ENCODE measurements at places on chromosomes 4 and X. TPM values are rescaled to one million over a fixed set of nuclear protein-coding genes. Genes with fewer than 3 reads are reported as not detected.
A peak's percentile ranks its signal among the peaks of the same experiment; 100 is the strongest.

DNA sequence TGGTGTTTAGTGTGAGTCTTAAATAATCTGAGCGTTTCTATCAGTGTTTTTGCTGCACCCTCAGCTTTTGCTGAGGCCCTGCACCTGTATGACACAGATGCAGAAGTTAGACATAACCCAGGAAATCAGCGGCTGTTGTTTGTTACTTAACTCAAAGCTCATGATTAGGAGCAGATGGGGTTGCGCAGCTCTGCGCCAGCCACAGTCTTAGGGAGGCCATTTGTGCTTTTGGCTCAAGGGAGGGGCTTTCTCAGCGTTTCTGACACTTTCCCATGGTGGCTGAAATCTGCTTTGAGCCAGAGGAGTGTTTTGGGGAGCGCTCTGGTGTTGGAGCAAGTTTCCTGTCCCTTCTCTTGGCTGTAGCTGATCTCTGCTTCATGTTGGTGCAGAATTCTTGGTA is 433.8 kb downstream of the NAF1 start:
- no peaks in the 10 kb centered on the region for H3K4me1 ChIP-seq
- H3K4me3 ChIP-seq = no peak overlapping the region
- H3K27me3 ChIP-seq = no peaks in the 10 kb centered on the region
- no peak overlapping the region for H3K27ac ChIP-seq
- no peak for DNase-seq

- no peaks in the 10 kb centered on the region for H3K4me1 ChIP-seq
- H3K27ac ChIP-seq = no peak overlapping the region
- H3K36me3 ChIP-seq = no peaks in the 10 kb centered on the region
- DNase-seq = no peak
These were observed 289.2 kb downstream of the IL1RAPL1 start for GRCh38 chrX:28876408-28876807.

The FRG2 gene
- polyA plus RNA-seq = not detected

The RBM41 gene
- polyA plus RNA-seq = 18.9 TPM

The CCNG2 gene
- polyA plus RNA-seq = 5.4 TPM

- no peaks in the 10 kb centered on the region for H3K27me3 ChIP-seq
- no peaks in the 10 kb centered on the region for H3K36me3 ChIP-seq
- no peak within 1 kb of the TSS for H3K4me3 ChIP-seq
These were observed at the start of gene GPR143 for GRCh38 chrX:9765737-9766097. Gene GPR143, minus strand, starts transcription at chrX:9765847. Its CDS starts 30 bp downstream, at chrX:9765817.

DNA sequence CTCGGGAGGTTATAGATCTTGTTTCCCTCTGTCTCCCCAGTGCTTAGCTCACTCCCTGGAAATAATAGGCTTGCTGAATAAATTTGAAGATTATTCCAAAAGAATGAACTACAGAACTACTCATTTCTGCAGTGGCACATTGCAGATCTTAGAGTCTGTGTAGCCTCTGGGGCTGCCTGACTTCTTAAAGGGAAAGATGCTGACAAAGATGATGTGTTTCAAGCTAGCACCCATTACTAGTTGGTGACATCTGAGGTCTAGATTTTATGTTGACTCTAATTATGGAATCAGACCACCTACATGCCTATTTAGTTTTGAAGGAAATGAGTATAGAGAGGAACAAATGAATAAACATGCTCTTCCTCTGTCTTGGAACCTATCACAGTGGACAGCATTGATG is 123.7 kb upstream of the KCNIP4 start:
- H3K4me1 ChIP-seq = no peaks in the 10 kb centered on the region
- H3K27me3 ChIP-seq = no peaks in the 10 kb centered on the region
- H3K4me3 ChIP-seq = no peak overlapping the region
- no peak for DNase-seq

DNA sequence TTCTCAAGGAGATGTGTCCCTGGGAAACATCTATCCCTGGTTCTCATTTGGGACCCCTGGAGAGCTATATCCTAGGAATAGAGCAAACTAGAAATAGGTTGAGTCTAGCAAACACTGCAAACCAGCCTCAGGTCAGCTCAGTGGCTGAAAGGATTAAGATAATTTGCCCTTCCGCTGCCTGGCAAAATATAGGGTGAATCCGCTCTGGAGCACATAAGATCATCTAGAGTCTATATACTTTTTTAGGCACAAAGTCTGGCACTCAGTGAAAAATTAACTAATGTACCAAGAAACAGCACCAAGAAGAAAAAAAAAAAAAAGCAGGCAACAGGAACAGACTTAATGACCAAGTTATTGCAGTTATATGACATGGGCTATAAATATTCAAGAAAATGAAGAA is 7.3 kb upstream of the GUCY2F start:
- no peak overlapping the region for H3K4me3 ChIP-seq
- no peaks in the 10 kb centered on the region for H3K27me3 ChIP-seq
- H3K4me1 ChIP-seq = no peaks in the 10 kb centered on the region
- DNase-seq = no peak
- H3K27ac ChIP-seq = no peak overlapping the region

- no peaks in the 10 kb centered on the region for H3K36me3 ChIP-seq
- H3K4me3 ChIP-seq = peak overlapping the region; percentile 11
- no peak for DNase-seq
- peaks cover 6% of the 10 kb centered on the region for H3K4me1 ChIP-seq
- no peaks in the 10 kb centered on the region for H3K27me3 ChIP-seq
These were observed 88.9 kb downstream of the GPR143 start for GRCh38 chrX:9676738-9677097.

DNA sequence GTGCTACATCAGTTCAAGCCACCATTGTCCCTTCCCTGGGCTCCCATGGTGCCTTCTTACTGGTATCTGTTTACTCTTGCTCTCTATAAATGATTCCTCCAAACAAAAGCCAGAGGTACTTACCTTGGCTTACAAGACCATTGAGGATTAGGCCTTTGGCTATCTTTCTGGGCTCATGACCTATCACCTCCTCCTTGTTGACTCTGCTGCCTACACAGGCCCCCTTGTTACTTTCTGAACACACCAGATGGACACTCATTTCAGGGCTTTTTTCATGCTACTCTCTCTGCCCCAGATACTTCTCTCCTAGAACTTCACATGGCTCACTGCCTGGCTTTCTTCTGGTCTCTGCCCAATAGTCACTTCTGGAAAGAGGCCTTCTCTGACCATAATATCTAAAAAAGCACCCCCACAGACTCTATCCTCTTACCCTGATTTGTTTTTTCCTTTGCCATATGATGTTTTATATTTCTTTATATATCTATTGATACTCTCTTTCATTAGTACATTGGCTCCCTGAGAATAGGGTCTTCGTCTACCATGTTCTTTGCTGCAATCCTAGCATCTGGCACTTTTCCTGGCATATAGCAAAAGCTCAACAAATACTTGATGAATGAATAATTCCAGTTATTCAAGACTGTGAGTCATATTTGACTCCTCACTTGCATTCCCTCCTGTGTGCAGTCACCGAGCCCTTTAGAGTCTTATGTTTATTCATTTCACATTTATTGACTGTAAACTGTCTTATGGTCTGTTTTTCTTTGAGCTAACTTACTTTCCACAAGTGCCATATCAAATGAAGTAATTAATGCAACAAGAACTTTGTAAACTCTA is 27.1 kb upstream of the TAPT1 start:
- no peaks in the 10 kb centered on the region for H3K27me3 ChIP-seq
- H3K4me1 ChIP-seq = no peaks in the 10 kb centered on the region
- no peaks in the 10 kb centered on the region for H3K36me3 ChIP-seq
- no peak for DNase-seq
- H3K27ac ChIP-seq = no peak overlapping the region

- H3K4me3 ChIP-seq = peak overlapping the region; percentile 77
- H3K4me1 ChIP-seq = peaks cover 10% of the 10 kb centered on the region
- no peaks in the 10 kb centered on the region for H3K27me3 ChIP-seq
- no peak for DNase-seq
- no peaks in the 10 kb centered on the region for H3K36me3 ChIP-seq
- H3K27ac ChIP-seq = peak overlapping the region; percentile 78
These were observed 2.3 kb upstream of the UBA1 start for GRCh38 chrX:47191331-47191730.

DNA sequence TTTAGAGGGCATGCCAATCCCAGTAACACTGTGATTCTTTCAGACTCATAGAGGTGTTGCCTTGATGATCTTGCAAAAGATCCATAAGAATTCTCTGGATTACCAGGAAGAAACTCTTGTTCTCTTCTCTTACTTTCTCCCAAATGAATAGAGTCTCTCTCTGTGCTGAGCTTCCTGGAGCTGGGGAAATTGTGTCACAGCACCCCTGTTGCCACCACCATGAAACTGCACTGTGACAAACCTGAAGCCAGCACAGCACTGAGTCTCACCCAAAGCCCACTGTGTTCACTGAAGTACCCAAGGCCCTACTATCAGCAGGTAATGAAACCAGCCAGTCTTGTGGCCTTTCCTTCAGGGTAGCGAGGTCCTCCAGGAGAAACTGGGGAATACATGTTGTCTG is 332.7 kb upstream of the FGF16 start:
- no peaks in the 10 kb centered on the region for H3K4me1 ChIP-seq
- no peak overlapping the region for H3K27ac ChIP-seq
- DNase-seq = no peak

The SYNPO2 gene
- polyA plus RNA-seq = 0.17 TPM

DNA sequence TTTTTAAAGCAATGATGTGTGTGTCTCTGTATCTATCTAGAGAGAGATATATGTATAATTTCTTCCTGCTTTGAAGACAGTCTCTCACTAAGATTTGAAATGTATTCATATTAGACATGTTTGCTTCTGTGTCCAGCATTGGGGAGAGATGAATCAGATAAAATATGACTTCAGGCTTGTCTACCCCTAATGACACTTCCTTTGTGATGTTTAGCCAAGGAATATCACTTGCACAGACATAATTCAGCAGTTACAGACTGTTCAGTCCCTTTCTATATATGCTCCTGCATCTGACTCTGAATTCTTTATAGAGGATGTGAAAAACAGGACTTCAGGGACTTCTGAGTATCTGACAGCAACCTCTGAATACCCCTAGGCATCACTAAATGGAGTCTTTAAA is 158.4 kb downstream of the DCLK2 start:
- H3K36me3 ChIP-seq = no peaks in the 10 kb centered on the region
- H3K27me3 ChIP-seq = no peaks in the 10 kb centered on the region
- H3K4me1 ChIP-seq = no peaks in the 10 kb centered on the region
- DNase-seq = no peak

DNA sequence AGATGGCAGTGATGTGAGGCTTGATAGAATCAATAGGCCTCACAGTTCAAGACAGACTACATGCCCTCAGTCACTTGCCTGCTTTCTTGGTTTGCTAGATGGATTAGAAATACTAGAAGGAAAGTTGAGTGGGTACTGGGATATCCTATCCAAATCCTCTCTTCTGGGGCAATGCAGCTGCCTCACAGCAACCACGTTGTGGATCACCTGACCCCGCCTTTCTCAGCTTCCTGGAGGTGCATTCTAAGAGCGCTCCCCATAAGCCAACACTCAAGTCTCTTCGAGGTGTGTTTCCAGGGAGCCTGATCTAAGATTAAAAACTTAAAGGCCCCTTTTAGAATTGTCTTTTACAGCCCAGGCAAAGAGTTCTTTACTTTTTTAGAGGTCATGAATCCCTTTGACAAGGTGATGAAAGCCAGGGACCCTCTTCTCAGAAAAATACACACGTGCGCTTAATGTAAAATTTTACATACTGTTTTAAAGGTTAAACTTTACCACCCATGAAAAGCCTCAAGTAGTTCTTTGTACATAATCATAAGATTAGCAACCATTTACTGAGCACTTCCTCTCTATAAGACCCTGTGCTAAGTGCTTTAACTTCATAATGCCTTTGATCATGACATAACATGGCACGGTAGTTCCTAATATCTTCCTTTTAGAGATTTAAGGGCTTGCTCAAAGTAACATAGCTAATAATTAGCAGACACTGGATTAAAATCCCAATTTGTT is 840 bp upstream of the RPL34 start:
- no peaks in the 10 kb centered on the region for H3K27me3 ChIP-seq
- no peaks in the 10 kb centered on the region for H3K36me3 ChIP-seq
- H3K4me1 ChIP-seq = peaks cover 8% of the 10 kb centered on the region
- peak overlapping the region; percentile 95 for H3K27ac ChIP-seq
- no peak for DNase-seq

The EREG gene
- not detected for polyA plus RNA-seq

The NEXMIF gene
- polyA plus RNA-seq = 1.5 TPM

The VCX gene
- polyA plus RNA-seq = not detected

DNA sequence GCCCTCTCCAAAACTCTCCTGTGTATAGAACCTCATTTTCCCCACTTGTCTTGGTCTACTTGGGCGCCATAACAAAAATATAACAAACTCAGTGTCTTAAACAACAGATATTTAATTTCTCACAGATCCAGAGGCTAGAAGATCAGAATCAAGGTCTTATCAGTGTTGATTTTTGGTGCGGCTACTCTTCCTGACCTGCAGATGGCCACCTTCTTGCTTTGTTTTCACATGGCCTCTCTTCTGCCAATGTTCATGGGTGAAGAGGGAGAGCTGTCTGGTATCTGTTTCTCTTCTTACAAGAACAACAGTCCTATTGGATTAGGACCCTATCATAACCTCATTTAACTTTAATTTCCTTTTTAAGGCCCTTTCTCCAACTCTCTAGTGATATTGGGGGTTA is 177.3 kb downstream of the PABPC4L start:
- no peaks in the 10 kb centered on the region for H3K36me3 ChIP-seq
- no peaks in the 10 kb centered on the region for H3K4me1 ChIP-seq
- H3K4me3 ChIP-seq = no peak overlapping the region
- no peak for DNase-seq
- no peaks in the 10 kb centered on the region for H3K27me3 ChIP-seq

DNA sequence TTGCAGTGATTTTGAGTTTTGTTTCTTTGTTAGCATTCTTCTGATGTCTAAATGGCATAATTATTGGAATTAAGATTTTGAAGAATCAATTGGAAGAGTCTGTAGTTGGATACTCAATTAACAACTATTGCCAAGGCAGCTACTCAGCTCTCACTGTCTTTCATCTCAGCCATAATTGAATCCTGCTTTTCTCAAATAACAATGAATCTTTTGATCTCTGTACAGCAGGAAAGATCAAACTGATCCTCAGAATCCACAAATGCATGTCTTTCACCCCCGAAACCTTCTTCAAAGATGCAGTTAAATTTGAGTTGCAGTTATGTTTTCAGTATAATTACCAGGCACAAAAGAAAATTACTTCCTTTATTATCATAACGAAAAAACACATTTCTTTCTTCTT is 86.2 kb downstream of the MAD2L1 start:
- H3K4me3 ChIP-seq = no peak overlapping the region
- no peak overlapping the region for H3K27ac ChIP-seq
- H3K4me1 ChIP-seq = no peaks in the 10 kb centered on the region
- DNase-seq = no peak
- H3K36me3 ChIP-seq = no peaks in the 10 kb centered on the region
- no peaks in the 10 kb centered on the region for H3K27me3 ChIP-seq

The JAKMIP1 gene
- 16.5 TPM for polyA plus RNA-seq

DNA sequence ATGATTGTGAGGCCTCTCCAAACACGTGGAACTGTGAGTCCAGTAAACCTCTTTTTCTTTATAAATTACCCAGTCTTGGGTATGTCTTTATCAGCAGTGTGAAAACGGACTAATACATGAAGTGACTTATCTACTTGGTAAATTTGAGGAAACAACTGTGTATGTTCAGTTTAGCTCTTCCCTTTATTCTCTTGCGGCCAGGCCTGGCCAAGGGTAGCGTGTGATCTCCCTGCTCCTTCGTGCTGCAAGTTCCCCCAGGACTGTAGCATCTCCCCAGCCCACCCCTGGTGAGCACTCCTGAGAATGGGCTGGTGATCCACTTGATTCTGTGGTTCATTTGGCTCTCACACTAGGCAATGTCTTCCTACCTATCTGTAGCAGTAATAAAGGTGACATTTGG is 53.2 kb upstream of the CHRNA9 start:
- H3K36me3 ChIP-seq = no peaks in the 10 kb centered on the region
- no peak overlapping the region for H3K27ac ChIP-seq
- no peak for DNase-seq
- no peaks in the 10 kb centered on the region for H3K4me1 ChIP-seq

The FSTL5 gene
- polyA plus RNA-seq = not detected

- no peak for DNase-seq
- peaks cover 34% of the 10 kb centered on the region for H3K4me1 ChIP-seq
- no peak overlapping the region for H3K4me3 ChIP-seq
These were observed 53.6 kb downstream of the LEF1 start for GRCh38 chr4:108115168-108115526.

The IGFBP7 gene
- 2.8 TPM for polyA plus RNA-seq

Data from GM12878 (cell line).